ENCODE measurements at places on chromosomes 3 and 15.

- DNase-seq = no peak
Observed at GRCh38 chr15:63090887-63091286, 30.8 kb upstream of the LACTB start.

DNA sequence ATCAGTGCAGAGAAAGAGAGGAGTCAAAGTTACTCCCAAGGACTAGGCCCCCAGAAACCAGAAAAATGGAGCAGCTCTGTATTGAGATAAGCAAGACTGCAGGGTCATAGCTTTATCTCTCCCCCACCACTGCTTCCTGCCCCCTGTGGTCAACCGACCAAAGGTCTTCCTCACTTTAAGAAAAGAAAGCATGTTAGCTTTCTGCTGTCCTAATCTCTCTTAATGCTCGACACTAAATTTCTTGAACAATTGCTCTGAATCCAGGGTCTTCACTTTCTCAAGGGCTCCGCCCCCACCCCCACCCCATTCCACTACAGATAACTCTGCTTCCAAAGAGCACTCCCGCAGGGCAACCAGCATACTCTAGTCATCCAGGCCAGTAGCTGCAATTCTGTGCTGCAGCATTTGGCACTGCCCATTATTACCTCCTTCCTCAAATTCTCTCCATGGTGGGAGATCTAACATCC, 31.9 kb downstream of the TNIK start:
- DNase-seq = no peak

DNA sequence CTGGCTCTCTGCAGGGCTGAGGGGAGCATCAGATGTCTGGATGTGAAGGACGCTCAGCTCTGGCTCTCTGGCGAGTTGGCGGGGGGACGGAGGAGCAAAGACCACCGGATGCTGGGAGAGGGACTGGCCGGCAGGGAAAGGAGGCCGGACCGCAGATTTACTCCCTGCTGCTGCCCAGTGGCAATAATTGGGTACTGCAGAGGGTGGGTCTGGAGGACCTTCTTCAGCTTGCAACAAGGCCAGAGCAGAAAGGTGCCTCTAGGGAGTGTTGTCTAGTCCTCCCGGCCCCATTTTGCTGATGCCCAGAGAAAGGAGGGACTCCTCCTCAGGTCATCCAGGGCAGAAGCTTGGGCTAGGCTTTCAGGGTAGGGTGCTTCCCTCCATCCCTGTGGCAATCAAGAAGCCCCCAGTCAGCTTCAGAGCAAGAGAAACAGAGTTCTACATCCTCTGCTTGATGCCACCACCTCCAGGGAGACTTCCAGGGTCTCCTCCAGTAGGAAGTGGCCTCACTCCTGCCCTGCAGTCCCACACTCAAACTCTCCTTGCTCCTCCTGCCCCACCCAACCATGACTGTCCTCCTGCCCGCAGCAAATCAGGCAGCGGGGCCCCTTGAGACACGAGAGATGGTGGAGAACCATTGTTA, 20.3 kb upstream of the CSPG4 start:
- DNase-seq = peak; percentile 23

DNA sequence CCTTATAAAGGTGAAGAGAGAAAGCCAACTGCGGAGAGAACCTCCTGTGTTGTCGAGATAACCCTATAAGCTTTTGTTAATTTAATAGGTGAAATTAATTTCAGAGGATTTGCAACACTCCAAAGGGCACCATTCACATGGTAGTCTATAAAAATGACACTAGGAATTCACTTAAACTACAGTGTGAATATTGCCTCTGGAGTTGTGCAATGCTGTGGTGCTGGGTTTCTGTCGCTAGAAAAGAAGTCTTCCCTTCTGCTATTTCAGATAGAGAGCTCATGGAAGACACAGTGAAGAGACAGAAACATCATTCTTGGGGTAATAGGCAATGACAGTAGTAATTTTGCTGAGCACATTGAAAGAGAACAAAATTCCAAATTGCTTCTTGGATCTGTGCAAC, 28.8 kb upstream of the PROK2 start:
- no peak for DNase-seq

- DNase-seq = no peak
Observed at GRCh38 chr3:11535243-11535960, 108.3 kb downstream of the VGLL4 start.
